PC-3 (cell line): ENCODE measurements at places on chromosomes 4 and X. TPM values are rescaled to one million over a fixed set of nuclear protein-coding genes. Genes with fewer than 3 reads are reported as not detected.

Gene RADX
- total RNA-seq, result 0.18 TPM in 1 of 2 replicates, not detected in the other

Gene RLIM
- total RNA-seq, result 34.5 and 37.5 TPM in 2 replicates

Gene LRIT3
- 0.11 TPM in 1 of 2 replicates, not detected in the other for total RNA-seq

Gene TLR2
- total RNA-seq, result 7.1 and 8.7 TPM in 2 replicates

DNA sequence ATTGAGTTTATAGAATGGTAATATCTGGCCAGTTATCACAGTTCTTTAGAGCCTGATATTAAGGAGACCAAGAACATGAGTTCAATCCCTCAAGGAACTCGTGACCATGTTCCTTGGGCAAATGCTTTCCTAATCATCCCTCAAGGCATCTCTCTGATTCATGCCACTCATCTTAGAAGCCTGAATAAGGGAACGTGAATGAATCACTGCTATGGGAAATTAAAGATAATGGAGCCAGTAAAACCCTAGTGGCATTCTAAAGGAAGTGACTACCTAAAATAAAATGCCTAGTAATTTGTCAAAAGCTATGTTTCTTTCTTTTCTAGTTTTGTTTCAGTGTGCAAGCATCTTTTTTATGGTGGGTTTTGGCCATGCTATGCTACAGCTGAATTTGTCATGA lies 1161.3 kb downstream of the C4orf33 start:
- DNase-seq, result peak; percentile 74

- DNase-seq, result no peak
Measured at GRCh38 chrX:20143561-20143960, 1.9 kb upstream of the EIF1AX start.

DNA sequence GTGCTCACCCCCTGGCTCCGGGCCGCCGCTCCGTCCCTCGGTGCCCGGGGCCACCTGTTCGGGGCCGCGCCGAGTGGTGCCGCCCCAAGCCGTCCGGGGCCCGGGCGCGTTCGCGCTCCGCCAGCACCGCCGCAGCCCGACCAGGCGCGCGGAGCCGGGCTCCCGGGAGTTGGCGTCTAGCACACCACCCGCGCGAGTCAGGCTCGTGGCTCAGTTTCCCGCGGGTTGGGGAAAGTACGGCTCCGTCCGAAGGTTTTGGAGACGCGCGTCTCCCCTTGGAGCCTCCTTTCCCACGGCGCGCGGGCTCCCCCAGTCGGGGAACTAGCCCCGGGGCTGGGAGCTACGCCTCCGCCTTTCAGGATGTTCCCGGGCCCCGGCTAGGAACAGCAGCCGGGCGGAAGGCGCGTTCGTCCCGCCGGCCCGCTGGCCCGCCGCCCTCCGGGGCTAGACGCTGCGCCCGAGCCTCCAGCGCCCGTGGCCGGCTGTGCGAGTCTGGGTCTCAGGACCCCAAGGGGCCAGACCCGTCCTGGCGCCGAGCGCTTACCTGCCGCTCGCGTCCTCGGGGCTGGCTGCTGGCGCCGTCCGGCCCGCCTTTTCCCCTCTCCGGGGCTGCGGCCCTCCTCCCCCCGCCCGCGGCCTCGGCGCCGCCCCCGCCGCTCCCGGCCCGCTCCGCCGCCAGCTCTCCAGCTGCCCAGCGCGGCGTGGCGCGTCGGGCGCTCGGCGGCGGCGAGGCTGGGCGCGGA lies at the start of gene ADGRG2:
TSS of gene ADGRG2 (minus strand) at position 571 of the 743 bp plus-strand sequence. CDS start 53,634 bp downstream, outside the sequence.
- peak; percentile 48 for DNase-seq

DNA sequence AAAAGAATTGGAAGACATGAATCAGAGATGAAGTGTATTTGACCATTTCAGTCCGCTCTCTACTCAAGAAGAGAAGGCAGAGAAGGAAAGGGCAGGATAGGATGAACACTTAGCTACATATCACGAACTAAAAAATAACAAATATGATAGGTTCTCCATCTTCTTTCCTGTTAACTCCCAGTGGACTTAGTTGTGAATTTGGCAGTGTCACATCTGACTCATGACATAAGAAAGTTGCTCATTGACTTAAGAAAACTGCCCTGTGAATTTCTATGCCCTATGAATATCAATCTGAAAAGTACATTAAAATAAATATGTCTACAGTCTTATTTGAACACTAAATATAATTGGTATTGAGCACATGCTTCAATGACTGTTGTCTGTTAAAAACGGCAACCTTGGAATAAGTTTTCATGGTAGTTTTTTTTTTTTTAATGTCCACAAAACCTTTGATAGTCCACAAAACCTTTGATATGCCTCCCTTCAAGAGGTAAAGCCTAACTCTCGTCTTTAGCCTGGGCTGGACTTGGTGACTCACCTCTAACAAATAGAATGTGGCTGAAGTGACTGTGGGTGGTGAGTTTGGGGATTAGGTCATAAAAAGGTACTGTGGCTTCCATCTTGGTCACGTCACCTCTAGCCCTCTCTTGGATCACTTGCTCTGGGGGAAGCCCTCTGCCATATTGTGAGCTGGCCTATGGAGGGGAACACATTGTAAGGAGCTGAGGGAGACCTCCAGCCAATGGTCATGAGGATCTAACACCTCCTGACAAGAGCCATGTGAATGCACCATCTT lies 184.7 kb upstream of the S100G start:
- peak; percentile 21 for DNase-seq

GRCh38 chrX:15988661-15989603 lies 134.3 kb upstream of the AP1S2 start:
- DNase-seq, result peak; percentile 53

DNA sequence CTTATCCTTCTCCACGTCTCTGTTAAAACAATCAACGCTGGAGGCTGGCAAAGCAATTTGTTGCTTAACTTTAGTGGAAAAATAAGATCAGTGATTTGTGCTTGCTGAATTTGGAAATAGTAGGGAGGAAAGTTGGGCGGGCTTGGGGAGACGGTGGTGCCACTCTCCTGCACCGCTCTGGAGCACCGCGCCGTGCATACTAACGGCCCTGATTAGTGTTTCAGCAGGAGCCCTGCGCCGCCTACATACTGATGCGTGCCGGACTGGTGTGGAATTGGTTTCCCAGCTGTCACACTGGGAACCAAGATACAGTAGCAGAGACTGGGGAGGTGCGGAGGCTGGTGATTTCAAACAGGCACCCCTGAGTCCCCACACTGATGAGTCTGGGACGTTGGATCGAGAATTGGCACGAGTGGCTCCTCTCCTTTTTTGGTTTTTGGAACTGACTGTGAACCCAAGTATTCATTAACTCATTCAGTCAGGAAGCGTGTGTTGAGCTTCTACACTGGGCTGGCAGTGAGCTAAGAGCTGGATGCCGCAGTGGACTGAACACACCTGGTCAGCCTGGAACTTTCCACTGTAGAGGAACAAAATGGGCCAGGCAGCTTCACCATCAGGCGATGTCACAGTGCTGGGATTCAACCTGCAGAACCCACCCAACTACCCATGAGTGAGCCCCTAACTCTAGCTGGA lies 29.0 kb upstream of the PSAPL1 start:
- no peak for DNase-seq

GRCh38 chr4:17781300-17782287 lies at the start of gene FAM184B:
Gene FAM184B (minus strand): TSS chr4:17781621. CDS start chr4:17781299, 322 bp downstream.
- DNase-seq, result no peak

DNA sequence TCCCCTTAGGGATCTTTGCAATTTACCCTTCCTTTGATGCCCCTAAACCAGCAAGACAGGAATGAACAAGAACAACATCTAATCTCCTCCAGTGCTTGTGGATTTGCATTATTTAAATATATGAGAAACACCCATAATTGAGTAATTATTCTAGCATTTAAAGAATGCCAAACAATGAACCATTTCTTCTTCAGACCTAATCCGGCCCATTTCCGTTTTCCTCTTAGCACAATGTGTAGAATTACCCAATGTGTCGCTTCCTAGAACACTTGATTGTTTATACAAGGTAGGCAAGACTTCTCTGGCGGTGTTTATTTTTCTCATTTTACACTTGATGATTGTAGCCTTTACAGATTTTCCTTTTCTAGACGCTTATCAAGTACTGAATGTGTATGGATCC lies 43.5 kb downstream of the CLDN34 start:
- DNase-seq, result peak; percentile 49
